ENCODE measurements at places on chromosomes 7 and 10.

DNA sequence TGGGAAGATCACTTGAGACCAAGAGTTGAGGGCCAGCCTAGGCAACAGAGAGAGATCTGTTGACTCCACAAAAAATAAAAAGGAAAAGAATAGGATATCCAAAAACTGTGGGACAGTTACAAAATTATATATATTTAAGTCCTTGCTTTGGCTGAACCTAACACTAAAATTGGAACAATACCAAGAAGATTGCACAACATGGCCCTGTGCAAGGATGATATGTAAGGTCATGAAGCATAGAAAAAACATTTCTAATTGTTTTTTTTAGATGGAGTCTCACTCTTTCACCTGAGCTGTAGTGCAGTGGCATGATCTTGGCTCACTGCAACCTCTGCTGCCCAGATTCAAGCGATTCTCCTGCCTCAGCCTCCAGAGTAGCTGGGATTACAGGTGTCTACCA is 139.0 kb downstream of the TPST1 start:
- DNase-seq, result no peak

DNA sequence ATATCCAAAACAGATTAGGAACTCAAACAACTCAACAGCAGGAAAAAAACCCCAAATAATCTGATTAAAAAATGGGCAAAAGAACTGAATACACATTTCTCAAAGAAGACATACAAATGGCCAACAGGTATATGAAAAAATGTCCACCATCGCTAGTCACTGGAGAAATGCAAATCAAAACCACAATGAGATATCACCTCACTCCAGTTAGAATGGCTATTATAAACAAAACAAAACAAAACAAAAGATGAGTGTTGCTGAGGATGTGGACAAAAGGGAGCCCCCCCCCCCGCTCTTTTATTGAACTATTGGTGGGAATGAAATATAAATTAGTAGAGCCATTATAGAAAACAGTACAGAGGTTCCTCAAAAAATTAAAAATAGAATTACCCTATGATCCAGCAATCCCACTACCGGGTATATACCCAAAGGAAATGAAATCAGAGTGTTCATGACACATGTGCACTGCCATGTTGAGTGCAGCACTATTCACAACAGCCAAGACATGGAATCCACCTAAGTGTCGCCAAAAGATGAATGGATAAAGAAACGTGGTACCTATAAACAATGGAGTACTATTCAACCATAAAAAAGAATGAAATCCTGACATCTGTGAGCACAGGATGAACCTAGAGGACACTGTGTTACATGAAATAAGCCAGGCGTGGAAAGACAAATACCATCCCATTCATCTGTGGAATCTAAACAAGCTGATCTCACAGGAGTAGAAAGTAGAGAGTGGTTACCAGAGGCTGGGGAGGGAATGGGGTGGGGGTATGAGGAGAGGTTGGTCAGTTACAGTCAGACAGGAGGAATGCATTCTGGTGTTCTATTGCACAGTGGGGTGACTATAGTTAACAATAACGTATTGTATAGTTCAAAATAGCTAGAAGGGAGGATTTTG is 78.1 kb upstream of the RHEB start:
- peak; percentile 92 for DNase-seq

DNA sequence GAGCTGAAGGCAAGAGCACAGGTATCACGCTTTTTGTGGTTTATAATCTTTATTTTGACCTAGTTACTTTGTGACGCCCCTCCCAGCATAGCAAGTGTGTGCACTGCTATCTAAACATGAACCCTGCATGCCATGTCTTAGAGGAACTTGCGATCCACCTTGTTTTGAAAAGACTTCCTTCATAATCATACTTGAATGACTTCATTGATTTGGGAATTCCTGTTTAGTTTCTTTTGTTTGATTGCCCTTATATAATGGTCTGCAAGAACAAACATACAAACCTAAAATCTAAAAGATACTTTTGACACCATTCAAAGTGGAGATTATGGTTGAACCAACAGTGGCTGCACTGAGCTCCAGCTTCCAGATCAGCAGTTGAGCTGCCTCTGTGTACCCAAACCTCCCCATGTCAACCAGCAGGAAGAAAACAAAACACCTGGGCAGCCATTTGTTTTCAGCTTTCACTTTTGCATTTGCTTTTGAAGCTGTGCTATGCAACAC is 132.6 kb downstream of the CELF2 start:
- no peak for DNase-seq

- DNase-seq, result no peak
Measured at GRCh38 chr10:95451568-95452524, 109.3 kb downstream of the SORBS1 start.

- no peak for DNase-seq
Measured at GRCh38 chr10:62578301-62578700, 204.1 kb downstream of the ZNF365 start.

GRCh38 chr7:99876933-99877332 is at the start of gene OR2AE1:
TSS of gene OR2AE1 (minus strand) at chr7:99877033. CDS start at chr7:99877033, 0 bp downstream.
- DNase-seq, result no peak

- peak; percentile 89 for DNase-seq
Measured at GRCh38 chr10:96511044-96511945, 2.4 kb downstream of the TLL2 start.

GRCh38 chr10:128908499-128908898 is 558.5 kb upstream of the MGMT start:
- no peak for DNase-seq

GRCh38 chr7:20214921-20215669 is 2.1 kb downstream of the MACC1 start:
- peak; percentile 94 for DNase-seq

GRCh38 chr7:49580000-49580399 is 193.4 kb upstream of the VWC2 start:
- no peak for DNase-seq

GRCh38 chr10:4546500-4546899 is 279.5 kb upstream of the AKR1E2 start:
- no peak for DNase-seq

GRCh38 chr10:24515481-24515880 is 208.2 kb downstream of the ARHGAP21 start:
- DNase-seq, result no peak

DNA sequence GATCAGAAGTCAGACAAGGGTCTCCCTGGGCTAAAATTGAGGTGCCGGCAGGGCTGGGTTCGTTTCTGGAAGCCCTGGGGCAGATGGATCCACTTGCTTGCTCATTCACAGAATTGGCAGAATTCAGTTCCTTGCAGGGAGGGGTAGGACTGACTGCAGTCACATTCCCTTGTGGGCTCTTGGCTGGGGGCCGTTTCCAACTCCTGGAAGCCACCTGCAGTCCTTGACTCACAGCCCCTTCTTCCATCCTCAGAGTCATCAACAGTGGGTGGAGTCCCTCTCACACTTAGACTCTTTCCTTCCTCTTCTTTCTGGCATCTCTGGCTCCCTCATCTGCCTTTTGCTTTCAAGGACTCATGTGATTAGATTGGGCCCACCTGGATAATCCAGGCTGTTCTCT is 54.6 kb upstream of the NANOS1 start:
- no peak for DNase-seq

DNA sequence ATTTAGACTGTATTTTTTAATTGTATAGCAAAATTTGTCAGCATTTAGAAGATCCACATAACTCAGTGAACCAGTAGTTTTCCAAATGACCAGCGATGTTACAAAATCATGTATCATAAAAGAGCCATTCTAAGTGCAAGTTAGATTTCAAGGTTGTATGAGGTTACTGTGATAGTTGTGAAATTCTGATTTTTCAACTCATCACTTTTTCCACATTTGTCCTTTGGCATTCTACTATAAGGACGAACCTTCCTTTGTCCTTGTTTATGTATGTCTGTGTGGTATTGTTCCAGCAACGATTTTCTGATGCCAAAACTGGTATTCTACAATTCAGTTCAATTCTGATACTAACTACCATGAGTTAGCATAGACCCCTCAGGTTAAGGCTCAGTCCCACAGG is 64.2 kb downstream of the TAX1BP1 start:
- no peak for DNase-seq

- no peak for DNase-seq
Measured at GRCh38 chr7:67754651-67755050, 758.0 kb downstream of the TYW1 start.

DNA sequence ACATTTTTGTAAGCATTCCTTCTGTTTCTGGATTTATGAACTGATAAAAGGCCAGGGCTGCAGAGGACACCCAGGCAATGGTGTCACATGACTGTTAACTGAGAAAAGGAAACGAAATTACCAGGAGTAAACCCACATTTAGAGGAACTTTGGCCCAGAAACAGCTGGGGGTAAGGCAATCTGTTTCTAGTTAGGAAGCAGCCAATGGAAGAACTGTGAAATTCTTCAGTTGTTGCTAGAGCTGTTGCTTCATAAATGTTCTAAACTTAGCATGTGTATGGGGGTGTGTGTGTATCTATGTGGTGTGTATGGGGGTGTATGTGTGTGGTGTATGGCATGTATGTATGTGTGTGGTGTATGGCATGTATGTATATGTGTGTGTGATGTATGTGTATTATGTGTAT is 11.8 kb upstream of the PDCD4 start:
- no peak for DNase-seq

- no peak for DNase-seq
Measured at GRCh38 chr7:109734601-109735000, 1164.9 kb downstream of the DNAJB9 start.

DNA sequence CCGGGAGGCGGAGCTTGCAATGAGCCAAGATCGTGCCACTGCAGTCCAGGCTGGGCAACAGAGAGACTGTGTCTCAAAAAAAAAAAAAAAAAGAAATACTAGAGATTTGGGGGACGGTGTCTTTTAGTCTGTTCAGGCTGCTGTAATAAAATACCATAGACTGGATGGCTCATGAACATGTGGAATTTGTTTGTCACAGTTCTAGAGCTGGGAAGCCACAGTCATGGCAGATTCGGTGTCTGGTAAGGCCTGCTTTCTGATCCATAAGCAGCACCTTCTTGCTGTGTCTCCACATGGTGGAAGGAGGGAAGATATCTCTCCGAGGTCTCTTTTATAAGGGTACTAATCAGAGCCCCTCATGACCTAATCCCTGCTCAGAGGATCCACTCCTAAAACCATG is 102.7 kb upstream of the MKLN1 start:
- no peak for DNase-seq

GRCh38 chr7:114413761-114414155 is 857 bp upstream of the FOXP2 start:
- peak; percentile 50 for DNase-seq

DNA sequence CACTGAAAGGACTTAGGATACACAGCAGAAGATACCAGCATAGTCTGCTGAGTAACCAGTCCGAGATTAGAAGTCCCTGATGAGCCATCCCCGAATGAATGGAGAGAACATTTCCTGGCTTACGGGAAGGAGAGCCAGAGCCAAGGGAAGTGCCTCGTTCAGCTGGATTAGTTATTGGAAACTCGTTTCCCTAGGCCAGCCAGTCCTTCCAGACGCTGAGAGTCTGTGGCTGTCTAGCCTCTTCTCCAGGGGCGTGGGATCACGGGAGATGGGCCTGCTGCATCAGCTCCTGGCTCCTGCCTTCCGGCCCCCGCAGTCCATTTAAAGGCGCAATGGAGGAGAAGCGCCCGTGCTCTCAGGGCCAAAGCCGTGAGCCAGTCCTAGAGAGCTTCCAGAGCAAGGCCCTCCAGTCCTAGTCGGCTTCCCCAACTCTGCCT is 712.8 kb downstream of the PARD3 start:
- no peak for DNase-seq

- DNase-seq, result peak; percentile 63
Measured at GRCh38 chr7:83484266-83484665, 164.7 kb downstream of the SEMA3E start.

- peak; percentile 94 for DNase-seq
Measured at GRCh38 chr7:26398427-26398755, 106.7 kb downstream of the SNX10 start.

DNA sequence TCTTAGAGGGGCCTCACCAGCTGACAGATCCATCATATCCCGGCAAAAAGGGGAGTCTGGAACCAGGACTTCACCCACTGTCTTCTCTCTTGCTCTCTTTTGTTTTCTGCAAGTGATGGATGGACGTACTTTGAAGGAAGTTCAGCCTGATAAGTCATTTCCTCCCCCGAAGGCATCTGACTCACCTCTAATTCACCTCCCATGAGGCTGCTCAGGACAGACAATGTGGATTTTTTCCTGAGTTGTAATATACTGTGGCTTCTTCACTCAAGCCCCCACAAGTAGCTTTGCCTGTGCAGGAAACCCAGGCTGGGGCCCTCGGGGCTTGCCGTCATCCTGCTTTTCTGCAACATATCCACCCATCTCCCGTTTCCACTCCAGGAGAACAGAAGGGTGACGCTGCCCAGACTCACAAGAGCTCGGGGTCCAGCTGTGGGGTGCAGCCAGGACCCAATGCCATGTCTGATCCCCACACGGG is 70.4 kb downstream of the ASB13 start:
- peak; percentile 43 for DNase-seq

DNA sequence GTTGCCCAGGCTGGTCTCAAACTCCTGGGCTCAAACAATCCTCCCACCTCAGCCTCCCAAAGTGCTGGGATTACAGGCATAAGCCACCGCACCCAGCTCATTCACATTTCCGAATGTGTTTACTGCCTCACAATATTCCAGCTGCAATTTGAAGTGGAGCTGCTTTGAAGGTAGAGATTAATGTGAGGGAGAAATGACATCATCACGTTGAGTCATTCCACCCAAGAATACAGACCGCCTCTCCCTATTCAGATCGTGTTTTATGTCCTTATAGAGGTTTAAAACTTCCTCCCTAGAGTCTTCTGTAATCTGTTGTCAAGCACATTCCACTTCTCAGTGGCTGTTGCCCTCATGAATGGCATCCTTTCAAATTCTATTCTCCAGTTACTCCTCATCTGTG is 100.4 kb upstream of the PDGFA start:
- DNase-seq, result peak; percentile 81

DNA sequence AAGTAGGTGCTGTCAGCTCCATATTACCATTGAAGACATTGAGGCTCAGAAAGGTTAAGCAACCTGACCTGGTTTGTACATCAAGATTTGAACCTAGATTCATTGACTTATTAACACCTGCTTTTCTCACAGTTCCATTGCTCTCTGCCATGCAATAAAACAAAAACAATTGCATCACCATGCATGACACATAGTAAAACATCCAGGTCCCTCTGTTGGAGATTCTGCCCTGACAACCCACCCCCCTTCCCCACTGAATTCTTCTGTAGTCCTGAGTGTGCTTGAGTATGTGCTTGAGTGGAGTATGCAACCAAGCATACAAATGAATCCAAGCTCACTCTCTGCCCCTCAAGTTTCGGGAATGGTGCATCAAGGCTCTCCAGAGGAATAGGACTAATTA is 6.0 kb upstream of the LMBR1 start:
- DNase-seq, result peak; percentile 26

DNA sequence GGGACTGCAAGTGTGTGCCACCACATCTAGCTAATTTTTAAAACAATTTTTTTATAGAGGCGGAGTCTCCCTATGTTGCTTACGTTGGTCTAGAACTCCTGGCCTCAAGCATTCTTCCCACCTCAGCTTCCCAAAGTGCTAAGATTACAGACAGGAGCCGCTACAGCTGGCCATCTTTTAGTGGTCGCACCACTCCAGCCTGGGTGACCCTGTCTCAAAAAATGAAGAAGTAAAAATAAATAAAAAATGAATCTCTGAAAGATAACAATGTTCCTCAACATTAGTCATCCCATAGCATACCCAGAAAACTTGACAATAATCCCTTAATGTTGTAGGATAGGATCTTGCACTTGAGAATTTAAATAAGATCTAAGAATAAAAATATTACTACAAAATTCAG is 18.2 kb downstream of the WBP1L start:
- DNase-seq, result no peak

GRCh38 chr10:3312403-3312940 is 139.9 kb upstream of the PITRM1 start:
- DNase-seq, result no peak
